SK-N-MC (cell line): ENCODE measurements at places on chromosomes 4 and X.

DNA sequence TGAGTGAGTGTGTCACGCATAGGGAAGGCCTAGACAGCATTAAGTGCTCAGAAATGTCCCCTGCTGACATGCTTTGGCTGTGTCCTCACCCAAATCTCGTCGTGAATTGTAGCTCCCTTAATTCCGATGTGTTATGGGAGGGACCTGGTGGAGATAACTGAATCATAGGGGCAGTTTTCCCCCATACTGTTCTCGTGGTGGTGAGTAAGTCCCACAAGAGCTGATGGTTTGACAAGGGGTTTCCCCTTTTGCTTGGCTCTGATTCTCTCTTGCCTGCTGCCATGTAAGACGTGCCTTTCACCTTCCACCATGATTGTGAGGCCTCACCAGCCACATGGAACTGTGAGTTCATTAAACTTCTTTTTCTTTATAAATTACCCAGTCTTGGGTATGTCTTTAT is 78.0 kb downstream of the NSUN7 start:
- DNase-seq, result no peak

DNA sequence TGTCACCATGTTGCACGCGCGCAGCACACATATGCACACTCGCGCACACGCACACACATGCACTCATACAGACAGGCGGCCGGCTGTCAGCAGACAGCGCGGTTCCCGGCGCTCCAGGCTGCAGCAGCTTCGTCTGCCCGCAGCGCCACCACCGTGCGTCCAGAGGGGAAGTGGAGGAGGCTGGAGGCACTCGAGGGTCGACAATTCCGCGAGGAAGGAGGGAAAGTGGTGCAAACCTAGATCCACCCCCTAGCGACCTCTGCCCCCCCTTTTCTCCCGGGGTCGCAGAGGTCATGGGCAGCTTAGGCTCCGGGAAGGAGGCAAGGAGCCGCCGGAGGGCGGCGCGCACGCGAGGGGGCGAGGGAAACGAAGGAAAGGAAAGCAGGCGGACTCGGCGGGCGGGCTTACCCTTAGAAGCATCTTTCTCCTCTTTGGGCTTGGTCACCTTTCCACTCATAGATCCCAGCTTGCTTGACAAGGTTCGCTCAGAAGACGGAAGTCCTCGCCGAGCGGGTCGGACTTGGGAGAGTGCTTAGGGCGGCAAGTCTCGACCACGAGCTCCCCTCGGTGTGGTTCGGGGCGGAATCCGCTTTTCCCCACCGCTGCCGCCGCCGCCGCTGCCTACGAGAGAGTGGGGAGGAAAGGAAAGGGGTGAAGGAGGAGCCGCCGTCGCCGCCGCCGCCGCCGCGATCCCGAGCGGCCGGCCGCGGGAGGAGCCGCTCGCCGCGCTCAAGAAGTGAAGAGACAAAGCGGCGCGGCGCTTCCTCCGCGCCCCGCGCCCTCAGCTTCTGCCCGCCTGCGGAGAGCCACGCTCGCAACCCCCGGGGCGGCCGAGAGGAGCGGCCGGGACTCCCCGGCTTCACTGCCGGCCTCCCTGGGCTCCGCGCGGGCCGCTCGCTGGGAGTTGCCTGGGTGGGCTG is 326.6 kb upstream of the F9 start:
- no peak for DNase-seq

GRCh38 chr4:123555807-123556273 is 159.2 kb downstream of the SPRY1 start:
- peak; percentile 22 for DNase-seq

DNA sequence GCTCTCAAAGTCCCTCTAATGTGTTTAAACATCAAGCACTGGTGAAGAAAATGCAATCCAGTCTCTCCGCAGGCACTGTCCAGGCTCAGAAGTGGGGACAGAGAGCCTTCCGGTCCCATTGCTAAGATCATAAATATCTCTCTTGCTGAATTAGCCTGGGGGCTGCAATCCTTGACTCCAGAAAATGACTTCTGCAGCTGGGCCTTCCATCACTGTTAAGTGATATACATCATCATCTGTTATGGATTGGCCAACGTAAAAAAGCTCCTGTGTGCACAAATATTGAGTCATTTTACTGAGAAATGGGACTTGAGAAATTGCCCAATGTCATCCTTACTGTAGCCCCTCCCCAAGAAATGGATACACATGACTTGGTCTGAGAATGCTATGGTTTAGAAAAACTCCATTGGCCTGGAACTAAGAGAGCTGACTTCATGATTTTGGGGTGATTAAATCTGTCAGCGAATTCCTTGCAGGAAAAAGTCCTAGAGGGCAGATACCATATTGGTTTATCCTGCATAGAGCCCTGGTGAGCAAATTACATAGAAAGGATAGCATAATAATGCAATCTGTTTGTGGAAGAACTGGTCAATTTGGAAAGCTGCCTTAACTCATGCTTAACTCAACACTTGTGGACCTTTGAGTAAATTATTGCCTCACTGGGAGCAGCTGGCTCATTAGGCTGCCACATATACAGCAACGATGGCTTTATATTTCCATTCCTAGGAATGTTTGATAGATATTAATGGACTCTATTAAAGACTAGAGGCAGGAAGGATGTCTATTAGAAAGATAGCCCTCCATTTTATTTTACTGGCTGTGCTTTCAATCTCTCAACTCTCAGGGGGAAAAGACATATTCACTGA is 346.1 kb downstream of the GBA3 start:
- DNase-seq, result no peak

GRCh38 chr4:149498246-149498645 is 317.4 kb downstream of the IQCM start:
- DNase-seq, result no peak

GRCh38 chr4:186954509-186954908 is 230.9 kb upstream of the FAT1 start:
- DNase-seq, result no peak

- DNase-seq, result no peak
Measured at GRCh38 chr4:183263787-183264386, 56.2 kb downstream of the CLDN22 start.

DNA sequence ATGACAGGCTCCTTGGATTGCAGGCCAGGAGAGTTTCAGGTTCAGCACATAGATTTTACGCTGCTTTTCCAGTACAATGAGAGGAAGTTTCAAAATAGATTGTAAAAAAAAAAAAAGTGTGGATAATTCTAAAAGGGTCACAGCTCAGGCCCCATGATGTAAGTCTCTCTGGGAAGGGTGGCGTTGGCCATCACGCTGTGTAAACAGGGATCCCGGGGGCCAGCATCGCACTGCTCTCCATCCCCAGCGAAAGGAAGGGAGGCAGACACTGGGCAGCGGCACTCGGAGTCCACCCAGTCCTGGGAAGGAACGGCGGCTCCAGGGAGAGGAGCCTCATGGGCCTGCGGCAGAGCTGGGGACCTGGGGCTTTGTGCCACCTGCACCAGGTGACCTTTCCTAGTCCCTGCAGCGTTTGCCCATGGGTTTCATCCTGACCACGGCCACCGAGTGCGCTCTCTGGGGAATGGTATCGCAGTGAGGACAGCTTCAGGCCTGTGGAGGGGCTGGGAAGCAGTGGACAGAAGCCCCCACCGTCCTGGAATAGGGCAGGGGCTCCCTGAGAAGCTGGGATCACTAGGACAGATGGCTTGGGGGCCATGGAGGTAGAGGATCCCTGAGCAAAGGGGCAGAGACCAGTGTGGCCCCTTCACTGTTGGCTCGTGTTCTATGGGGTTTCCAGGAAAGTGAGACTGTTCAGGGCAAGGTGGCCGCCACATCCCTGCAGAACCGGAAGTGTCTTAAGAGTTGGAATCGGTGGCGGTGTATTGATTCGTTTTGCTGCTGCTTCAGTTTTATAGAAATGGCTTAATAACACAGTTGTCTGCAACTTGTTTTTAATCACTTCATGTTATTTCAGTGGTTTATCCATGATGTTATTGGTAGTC is 38.9 kb downstream of the RGS12 start:
- no peak for DNase-seq

- no peak for DNase-seq
Measured at GRCh38 chr4:184288451-184289178, 70.9 kb upstream of the ENPP6 start.

- no peak for DNase-seq
Measured at GRCh38 chrX:107669261-107669660, 41.0 kb downstream of the PRPS1 start.

- DNase-seq, result no peak
Measured at GRCh38 chr4:73989928-73990327, 1.9 kb upstream of the PPBP start.

DNA sequence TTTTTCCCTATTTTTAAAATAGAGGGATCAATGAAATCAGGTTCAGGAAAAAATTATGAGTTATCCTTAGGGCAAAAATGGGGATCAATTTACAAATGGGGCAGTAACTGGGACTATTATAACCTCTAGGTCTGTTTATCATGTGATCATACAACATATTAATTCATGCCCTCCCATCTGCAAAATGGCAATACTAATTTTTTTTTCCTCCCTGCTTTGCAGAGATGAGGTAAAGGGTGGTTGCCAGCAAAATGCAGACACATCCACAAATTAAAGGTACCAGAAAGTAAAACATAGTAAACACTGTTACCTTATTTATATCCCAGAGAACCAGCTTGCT is 467 bp downstream of the HSD17B11 start:
- DNase-seq, result no peak

- no peak for DNase-seq
Measured at GRCh38 chr4:72899621-72900020, 169.9 kb downstream of the COX18 start.
